Activated CD4-positive, alpha-beta T cell treated with anti-CD3 and anti-CD28 coated beads for 36 hours (primary cell): ENCODE measurements at places on chromosomes 6 and 20.

DNA sequence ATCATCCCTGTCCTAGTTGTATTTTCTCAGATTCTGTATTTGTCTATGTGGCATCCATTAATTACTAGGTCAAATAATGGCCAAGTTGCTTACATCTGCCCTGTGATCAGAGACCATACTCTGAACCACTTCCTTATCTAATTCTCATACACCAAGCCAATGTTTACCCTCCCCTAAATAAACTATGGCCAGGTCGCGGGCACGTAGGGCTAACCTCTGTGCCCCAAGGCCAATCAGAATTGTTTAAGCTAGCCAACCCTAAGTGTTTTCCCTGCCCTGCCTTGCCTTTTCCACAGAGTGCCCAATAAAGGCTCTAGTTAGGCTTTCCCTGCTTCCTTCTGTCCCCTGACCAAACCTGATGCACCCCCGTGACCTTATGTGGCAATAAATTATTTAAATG is 2.8 kb upstream of the CALHM4 start:
- DNase-seq, result no peak

- DNase-seq, result no peak
Observed at GRCh38 chr6:117272891-117273290, 7.5 kb downstream of the VGLL2 start.

DNA sequence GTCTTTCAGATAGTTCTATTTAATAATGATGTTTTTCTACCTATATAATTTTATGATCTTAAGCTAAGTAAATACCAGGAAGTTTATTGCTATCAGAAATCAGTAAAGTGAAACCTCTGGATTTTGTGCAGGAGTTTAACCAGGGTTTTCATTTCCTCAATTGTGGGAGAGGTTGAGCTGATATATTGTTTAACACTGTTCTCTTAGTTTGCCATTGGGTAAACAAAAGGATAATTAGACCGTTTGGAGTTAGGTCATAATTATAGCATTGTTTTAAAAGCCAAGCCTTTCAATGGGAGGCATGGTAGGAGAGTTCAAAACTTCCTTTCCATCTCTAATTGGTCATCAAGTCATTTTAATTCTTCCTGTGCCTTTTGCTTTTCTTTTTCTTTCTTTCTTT is 58.7 kb downstream of the STXBP5 start:
- no peak for DNase-seq

DNA sequence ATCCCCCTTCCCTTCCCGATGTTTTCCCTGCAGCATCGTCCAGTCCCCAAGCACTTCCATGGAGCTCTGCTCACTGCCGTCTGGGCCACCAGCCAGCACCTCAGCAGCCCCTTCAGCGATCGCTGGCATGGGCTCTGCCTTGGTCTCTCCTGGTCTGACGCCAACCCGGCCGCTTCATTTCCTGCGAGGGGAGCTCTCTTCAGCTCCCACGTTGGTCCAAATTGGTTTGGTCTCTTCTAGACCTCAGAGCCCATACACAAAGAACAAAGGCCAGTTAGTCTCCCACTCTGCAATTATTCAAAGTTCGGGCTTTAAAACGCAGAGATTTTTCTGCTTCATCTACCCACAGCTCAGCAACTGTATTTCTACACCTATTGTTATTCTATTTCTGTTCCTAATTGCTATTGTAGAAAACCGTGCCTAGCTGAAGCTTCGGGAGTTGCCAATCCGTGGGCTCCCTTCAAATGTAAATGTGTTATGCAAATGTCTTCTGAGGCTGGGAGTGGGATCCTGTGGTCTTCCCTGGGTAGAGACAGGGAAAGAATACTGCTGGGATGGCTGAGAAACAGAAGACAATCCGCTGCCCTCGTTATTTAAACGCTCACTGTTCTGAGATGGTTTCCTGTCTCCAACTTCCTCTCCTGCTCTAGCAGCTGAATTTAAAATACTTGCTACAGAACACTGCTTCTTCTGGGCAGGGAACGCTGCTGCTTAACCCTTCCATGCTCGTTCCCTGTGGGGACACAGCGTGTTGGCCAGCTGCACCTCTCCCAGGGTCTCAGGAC is 154.2 kb upstream of the QKI start:
- DNase-seq, result no peak

- DNase-seq, result no peak
Observed at GRCh38 chr20:52405417-52405816, 213.8 kb upstream of the ZFP64 start.

- no peak for DNase-seq
Observed at GRCh38 chr20:21280522-21281016, 22.6 kb upstream of the XRN2 start.

GRCh38 chr20:59726281-59726595 is 121.9 kb downstream of the PHACTR3 start:
- DNase-seq, result no peak

- DNase-seq, result no peak
Observed at GRCh38 chr20:24979036-24979960, 13.3 kb downstream of the APMAP start.
